Activated T-cell treated with anti-CD3 and anti-CD28 coated beads, Interleukin-2, amount 50 U/mL, for 4 hours (primary cell): ENCODE measurements at places on chromosomes 7 and 10. TPM values are rescaled to one million over a fixed set of nuclear protein-coding genes. Genes with fewer than 3 reads are reported as not detected.

DNA sequence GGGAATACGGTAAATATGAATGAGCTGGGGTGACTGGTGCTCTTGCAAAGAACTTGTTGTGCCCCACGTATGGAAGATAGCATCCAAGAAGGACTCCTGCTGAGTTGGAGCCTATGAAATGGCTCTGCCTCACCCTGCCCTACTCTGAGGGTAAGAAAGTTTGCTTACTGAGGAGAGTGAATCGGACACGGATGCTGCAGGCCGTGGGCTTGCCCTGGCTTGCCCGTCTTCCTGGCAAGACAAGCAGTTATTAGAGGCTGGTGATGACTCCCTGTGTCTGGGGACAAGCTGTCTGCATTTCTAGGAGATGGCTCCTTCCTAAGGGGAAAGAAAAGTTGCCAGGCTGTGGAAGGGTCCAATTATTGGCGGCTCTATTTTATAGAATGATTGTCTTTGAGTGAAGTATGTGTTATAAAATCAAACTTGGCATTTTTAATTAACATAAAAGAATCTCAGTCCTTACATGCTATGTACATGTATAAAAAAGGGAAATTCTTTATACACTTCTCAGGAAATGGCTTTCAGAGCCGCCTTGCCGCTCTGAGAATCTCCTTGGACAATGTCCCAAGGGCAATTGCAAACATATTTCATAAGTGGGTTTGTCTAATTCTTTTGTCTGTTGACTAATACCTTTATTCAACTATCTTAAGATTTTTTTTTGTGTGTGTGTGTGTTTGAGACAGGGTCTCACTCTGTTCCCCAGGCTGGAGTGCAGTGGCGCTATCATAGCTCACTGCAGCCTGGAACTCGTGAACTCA, 64.6 kb downstream of the CYP26A1 start:
- DNase-seq = no peak

DNA sequence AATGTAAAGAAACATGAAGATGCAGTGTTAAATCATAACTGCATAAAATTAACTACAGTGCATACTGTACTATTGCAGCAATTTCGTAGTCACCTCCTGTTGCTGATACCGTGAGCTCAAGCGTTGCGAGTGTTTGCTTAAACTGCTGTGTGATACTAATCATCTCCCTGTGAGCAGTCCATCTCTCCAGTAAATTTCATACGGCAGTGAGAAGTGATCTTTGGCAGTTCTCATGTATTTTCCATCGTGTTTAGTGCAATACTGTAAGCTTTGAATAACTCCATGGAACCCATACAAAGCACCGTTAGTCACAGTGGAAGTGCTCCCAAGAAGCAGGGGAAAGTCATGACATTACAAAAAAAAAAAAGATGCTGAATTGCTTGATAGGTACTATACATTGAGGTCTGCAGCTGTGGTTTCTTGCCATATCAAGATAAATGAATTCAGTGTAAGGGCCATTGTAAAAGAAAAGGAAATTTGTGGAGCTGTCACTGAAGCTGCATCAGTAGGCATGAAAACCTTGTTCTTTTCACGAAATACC, 360.4 kb downstream of the EXOC4 start:
- DNase-seq = no peak

GRCh38 chr10:87916515-87916914, 53.1 kb downstream of the PTEN start:
- no peak for DNase-seq

DNA sequence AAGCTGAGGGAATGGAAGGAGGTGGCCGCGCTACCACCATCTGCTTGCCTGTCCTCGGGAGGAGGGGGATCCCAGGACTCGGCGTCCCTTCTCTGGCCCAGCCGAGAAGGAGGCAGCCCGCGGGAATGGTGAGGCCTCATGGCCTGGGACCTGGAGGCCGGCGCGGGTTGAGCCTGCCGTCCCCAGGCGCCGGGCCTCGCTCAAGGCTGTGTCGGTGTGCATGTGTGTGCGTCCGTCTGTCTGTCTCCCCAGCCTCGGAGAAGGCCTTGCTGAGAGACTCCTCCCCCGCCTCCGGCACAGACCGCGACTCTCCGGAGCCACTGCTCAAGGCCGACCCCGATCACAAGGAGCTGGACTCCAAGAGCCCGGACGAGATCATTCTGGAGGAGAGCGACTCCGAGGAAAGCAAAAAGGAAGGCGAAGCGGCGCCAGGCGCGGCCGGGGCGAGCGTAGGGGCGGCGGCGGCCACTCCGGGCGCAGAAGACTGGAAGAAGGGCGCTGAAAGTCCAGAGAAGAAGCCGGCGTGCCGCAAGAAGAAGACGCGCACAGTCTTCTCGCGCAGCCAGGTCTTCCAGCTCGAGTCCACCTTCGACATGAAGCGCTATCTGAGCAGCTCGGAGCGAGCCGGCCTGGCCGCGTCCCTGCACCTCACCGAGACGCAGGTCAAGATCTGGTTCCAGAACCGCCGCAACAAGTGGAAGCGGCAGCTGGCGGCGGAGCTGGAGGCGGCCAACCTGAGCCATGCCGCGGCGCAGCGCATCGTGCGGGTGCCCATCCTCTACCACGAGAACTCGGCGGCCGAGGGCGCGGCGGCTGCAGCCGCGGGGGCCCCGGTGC, 1.3 kb downstream of the HMX3 start:
- DNase-seq = peak; percentile 14

- DNase-seq = peak; percentile 25
These were observed at the start of gene GIMAP6 for GRCh38 chr7:150631866-150632864. GIMAP6 (minus strand) TSS chr7:150632385; CDS start chr7:150630142, 2,243 bp downstream.

DNA sequence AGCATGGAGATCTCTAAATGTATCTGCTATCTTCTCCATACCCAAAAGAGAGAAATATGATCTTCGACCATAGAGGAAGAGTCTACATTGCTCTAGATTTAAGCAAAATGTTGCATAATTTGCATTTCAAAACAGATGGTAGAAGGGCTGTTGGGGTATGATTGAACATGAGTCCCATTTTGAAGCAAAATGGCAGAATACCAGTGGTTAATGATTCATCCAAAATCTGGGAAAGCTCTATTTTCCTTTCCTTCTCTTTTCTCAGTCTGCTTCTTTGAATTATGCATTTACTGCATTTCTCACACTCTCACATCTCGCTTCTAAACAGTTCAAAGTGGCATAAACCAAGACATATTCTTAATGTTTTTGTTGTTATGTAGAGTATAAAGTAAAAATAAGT, 178.5 kb downstream of the MACC1 start:
- DNase-seq = no peak

GRCh38 chr10:117621795-117622420, 79.4 kb downstream of the EMX2 start:
- no peak for DNase-seq

Gene BAIAP2L1
- total RNA-seq = 0.56 TPM

Gene CDK1
- 12.7 TPM for total RNA-seq

Gene TUBGCP2
- total RNA-seq = 67.9 TPM
